Peyer's patch (tissue), 4 donors: ENCODE measurements at places on chromosomes 5 and 9. TPM values are rescaled to one million over a fixed set of nuclear protein-coding genes. Genes with fewer than 3 reads are reported as not detected.

The RIC1 gene
- total RNA-seq: 37.1 TPM

The FOXI1 gene
- not detected for total RNA-seq

GRCh38 chr9:479304-479970 lies 264.8 kb downstream of the DOCK8 start:
- no peak for DNase-seq

DNA sequence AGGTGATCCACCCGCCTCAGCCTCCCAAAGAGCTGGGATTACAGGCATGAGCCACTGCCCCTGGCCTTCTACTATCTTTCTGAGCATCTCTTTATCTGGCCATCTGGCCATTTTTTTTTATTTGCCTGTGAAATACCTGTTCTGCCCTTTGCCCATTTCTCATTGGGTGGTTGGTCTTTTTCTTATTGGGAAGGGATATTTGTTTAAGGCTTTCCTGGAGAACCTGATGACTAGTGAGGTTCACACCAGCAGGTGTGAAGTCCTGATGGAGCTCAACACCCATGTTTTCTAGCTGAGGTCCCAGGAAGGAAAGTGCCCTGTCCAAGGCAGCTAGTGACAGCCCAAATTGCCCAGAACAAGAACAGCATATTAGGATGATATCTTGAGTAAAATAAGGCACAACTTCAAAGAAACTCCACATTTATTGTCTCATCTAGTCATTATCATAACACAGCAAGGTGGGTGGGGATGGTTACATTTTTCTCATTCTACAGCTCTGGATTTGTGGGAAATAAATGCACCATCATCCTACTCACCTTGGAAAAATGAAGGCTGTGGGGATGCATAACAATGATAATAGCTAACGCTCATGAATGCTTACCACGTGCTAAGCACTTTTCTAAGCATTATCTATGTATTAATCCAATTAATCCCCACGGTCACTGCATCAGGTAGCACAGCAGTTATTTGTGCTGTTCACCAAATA lies 20.3 kb downstream of the SLC36A3 start:
- DNase-seq: no peak

GRCh38 chr5:145867806-145868205 lies 5.0 kb downstream of the GRXCR2 start:
- DNase-seq: no peak

- DNase-seq: no peak
These were observed 3.2 kb downstream of the COMMD10 start for GRCh38 chr5:116088062-116088461.
